Bronchus fibroblast of lung (primary cell): ENCODE measurements at places on chromosomes 2 and 18. TPM values are rescaled to one million over a fixed set of nuclear protein-coding genes. Genes with fewer than 3 reads are reported as not detected.

SLC14A1 gene
- 3.7 and 4.5 TPM in 2 replicates for total RNA-seq

UPP2 gene
- not detected in 2 replicates for total RNA-seq

MFSD2B gene
- total RNA-seq: 0.59 and 1.0 TPM in 2 replicates

PECR gene
- 7.0 and 9.9 TPM in 2 replicates for total RNA-seq

SPAST gene
- 9.4 and 11.4 TPM in 2 replicates for total RNA-seq

CYP26B1 gene
- total RNA-seq: not detected in 2 replicates

CIB4 gene
- total RNA-seq: not detected in 2 replicates

TRABD2A gene
- total RNA-seq: 6.8 and 9.6 TPM in 2 replicates

DNPEP gene
- 42.2 and 45.6 TPM in 2 replicates for total RNA-seq

ALKAL2 gene
- total RNA-seq: not detected in 2 replicates

CAPN13 gene
- not detected in 2 replicates for total RNA-seq

SKA1 gene
- total RNA-seq: 28.5 and 32.6 TPM in 2 replicates
